Stimulated activated CD8-positive, alpha-beta memory T cell treated with anti-CD3 and anti-CD28 coated beads, Interleukin-15, amount 100 ng/mL, for 24 hours (primary cell): ENCODE measurements at places on chromosomes 13 and 19.

GRCh38 chr19:44785993-44786392 lies 8.3 kb downstream of the CBLC start:
- no peak for DNase-seq

GRCh38 chr19:7326105-7326877 lies 22.4 kb upstream of the ARHGEF18 start:
- DNase-seq = no peak

DNA sequence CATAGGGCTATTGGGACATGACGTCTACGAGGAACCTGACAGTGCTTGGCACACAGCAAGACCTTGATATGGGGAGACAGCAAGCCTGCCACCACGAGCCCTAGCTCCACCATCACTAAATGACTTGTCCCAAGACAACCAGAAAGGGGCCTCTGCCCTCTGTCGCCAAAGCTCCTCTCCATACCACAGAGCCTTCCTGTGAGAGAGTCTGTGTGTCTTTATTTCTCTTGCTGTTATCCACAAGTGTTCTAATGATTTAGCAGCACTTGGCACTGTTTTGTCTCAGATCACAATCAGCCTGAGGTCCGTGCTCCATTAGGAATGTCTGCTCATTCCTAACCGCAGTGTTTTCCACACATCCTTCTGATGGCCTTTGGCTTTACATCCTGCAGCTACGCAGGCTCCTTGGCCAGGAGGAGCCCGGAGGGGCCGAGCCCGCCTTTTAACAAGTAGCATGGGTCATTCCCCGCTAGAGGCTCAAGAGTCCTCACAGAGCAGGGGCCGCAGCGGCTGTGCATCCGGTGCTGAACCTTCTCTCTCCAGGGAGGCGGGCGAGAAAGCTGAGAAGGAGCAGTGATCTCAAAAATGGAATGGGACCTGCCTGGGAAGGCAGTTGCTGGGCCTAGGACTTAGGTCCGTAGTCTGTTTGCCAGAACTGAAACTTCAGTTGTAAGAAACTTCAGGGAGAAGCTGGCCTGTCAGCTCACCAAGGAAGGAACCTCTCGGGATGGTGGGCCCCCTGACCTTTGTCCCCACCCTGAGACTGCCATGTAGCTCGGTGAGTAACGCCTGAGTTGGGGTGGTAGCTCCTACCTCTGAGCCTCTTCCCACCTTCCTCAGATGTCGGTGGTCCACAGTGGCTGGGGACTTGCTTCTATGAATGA lies 61.1 kb upstream of the HMGB1 start:
- DNase-seq = no peak

DNA sequence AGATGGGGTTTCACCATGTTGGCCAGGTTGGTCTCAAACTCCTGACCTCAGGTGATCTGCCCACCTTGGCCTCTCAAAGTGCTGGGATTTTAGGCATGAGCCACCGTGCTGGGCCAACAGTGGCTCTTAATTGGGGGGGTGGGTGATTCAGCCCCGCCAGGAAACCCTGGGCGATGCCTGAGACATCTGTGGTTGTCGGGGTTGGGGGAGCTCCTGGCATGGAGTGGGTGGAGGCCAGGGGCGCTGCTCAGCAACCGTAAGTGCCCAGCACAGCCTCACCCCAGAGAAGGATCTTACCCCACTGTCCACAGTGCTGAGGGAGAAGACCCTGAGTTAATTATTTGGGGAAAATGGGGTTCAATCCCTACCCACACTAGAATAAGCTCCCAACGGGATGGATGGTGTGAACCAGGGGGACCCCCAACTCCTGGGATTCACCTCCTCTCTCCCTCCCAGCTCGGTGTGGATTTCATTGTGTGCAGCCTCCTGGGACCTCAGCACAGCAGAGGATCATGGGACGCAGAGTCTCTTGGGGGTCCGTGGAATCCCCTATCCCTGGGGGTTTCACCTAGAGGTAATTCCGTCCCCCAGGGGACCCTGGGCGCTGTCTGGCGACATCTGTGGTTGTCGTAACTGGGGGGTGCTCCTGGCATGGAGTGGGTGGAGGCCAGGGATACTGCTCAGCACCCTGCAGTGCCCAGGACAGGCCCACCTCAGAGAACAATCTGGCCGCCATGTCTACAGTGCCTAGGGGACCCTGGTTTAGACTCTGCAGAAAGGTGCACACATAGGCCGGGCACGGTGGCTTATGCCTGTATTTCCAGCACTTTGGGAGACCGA lies 68.9 kb downstream of the GADD45B start:
- no peak for DNase-seq

DNA sequence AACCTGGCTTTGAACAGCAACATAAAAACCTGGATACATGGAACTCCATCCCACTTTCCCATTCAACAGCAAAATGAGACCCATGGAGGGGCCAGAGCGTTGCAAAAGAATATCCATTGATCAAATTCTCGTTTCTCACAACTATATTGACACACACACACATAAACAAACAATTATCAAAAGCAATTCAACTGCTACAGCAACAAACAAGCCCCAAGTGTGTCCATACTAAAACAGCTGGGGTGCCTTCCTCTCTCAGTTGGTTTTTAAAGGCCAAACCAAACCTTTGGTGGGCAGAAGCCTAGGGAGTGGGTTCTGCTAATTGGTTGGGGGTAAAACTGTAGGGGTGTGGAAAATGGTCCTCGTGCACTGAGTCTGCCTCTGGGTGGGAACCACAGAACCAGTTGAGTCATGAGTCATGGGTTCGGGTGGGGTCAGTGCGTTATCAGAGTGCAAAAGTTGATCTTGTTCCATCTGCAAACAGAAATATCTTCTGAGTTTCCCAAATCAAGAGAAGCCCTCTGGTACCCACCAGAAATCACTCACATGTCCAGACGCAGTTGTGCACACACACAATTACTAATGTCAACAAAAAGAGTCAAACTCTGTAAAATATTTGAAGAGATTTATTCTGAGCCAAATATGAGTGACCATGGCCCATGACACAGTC lies 18.5 kb downstream of the GPR42 start:
- no peak for DNase-seq

GRCh38 chr19:36198119-36198518 lies 16.3 kb downstream of the ZNF565 start:
- no peak for DNase-seq

GRCh38 chr13:112450904-112451240 lies 74.7 kb downstream of the SPACA7 start:
- no peak for DNase-seq

DNA sequence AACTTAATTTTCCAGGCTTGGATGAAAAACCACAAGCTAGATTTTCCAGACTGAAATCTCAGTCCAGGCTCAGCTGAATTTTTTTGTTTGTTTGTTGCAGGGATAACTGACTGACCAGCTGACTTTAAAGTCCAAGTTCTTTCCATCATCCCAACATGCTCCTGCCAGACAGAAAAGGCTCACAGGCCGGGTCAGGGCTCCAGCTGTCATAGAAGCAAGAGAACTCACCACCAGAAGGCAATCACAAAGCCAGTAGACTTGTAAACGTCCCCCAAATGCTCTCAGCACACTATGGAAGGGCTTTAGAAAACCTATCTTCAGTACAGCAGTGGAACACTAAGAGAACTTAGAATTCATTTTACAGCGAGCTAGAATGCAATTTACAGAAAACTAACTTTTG lies 25.5 kb downstream of the DCLK1 start:
- DNase-seq = no peak

GRCh38 chr13:28049215-28049614 lies 51.2 kb downstream of the FLT3 start:
- DNase-seq = no peak

GRCh38 chr19:48558018-48558684 lies 6.2 kb downstream of the SULT2B1 start:
- no peak for DNase-seq

GRCh38 chr19:55638864-55639359 lies 1.9 kb upstream of the ZNF580 start:
- DNase-seq = no peak
